ENCODE measurements at places on chromosomes 7 and 10. TPM values are rescaled to one million over a fixed set of nuclear protein-coding genes. Genes with fewer than 3 reads are reported as not detected.

The LIPJ gene
- total RNA-seq = not detected

The SORCS1 gene
- not detected for total RNA-seq

- H3K27me3 ChIP-seq = no peaks in the 10 kb centered on the region
- no peak overlapping the region for H3K4me3 ChIP-seq
- H3K4me1 ChIP-seq = peaks cover 35% of the 10 kb centered on the region
- no peak overlapping the region for H3K27ac ChIP-seq
- no peak for DNase-seq
These were observed 19.4 kb downstream of the ACSL5 start for GRCh38 chr10:112393341-112393740.

GRCh38 chr7:5533821-5534367 lies 110.3 kb upstream of the TNRC18 start:
- no peaks in the 10 kb centered on the region for H3K27me3 ChIP-seq
- peaks cover 19% of the 10 kb centered on the region for H3K4me1 ChIP-seq
- peaks cover 5% of the 10 kb centered on the region for H3K36me3 ChIP-seq
- H3K4me3 ChIP-seq = no peak overlapping the region
- H3K27ac ChIP-seq = peak overlapping the region; percentile 98

- peaks cover 12% of the 10 kb centered on the region for H3K36me3 ChIP-seq
- no peaks in the 10 kb centered on the region for H3K4me1 ChIP-seq
- no peak overlapping the region for H3K27ac ChIP-seq
- H3K27me3 ChIP-seq = no peaks in the 10 kb centered on the region
- H3K4me3 ChIP-seq = no peak overlapping the region
- no peak for DNase-seq
These were observed 39.8 kb upstream of the ZNF37A start for GRCh38 chr10:38054361-38054797.

The MRLN gene
- total RNA-seq = not detected

DNA sequence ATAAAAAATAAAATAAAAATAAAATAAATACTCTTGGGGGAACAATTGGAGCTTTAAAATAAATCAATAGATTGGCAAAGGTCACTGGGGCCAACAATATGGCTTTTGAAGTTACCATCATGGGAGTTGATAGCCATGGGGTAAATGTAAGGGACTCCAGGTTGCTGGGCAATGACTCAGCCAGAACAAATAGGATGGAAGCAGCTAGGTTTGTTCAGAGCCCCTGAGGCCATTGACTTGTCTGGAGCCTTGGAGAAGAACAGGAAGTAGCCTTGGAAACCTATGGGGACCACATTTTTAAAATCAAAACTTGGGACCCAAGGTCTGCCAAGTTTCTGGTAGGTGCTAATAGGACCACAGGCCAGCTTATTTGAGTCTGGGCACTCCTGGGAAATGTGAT lies 20.2 kb upstream of the FRA10AC1 start:
- no peak overlapping the region for H3K27ac ChIP-seq
- H3K36me3 ChIP-seq = no peaks in the 10 kb centered on the region
- DNase-seq = no peak

The SFRP5 gene
- total RNA-seq = not detected

DNA sequence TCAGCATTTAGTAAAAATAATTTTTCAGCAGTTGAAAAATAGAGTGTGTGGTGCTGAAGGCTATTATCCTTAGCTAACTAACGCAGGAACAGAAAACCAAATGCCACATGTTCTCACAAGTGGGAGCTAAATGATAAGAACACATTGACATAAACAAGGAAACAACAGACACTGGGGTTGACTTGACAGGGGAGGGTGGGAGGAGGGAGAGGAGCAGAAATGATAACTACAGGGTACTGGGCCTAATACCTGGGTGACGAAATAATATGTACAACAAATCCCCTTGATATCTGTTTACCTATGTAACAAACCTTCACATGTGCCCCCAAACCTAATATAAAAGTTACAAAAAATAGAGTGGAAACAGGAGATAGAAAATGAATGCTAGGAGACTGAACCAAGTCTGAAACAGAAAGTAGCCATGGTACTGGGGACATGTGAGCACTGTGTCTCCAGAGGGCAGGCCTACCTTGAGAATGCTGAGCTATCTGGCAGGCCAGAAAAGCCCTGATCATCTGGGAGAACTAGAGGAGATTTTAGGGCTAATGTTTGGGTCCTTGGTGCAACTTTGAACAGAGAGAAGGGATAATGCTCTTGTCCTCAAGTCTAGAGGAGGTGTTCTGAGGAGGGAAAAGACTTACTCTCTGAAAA lies 4.7 kb upstream of the EFCAB10 start:
- H3K27me3 ChIP-seq = peaks cover 13% of the 10 kb centered on the region
- no peaks in the 10 kb centered on the region for H3K36me3 ChIP-seq
- H3K4me1 ChIP-seq = peaks cover 15% of the 10 kb centered on the region
- DNase-seq = no peak
- H3K27ac ChIP-seq = peak overlapping the region; percentile 59

The GIGYF1 gene
- total RNA-seq = 71.5 TPM

The ANKRD7 gene
- total RNA-seq = not detected

GRCh38 chr10:71694567-71694968 lies 25.0 kb downstream of the C10orf105 start:
- peak overlapping the region; percentile 88 for H3K27ac ChIP-seq
- H3K4me1 ChIP-seq = peaks cover 22% of the 10 kb centered on the region
- no peaks in the 10 kb centered on the region for H3K27me3 ChIP-seq
- DNase-seq = no peak

The CALHM3 gene
- not detected for total RNA-seq
